Activated naive CD8-positive, alpha-beta T cell treated with anti-CD3 and anti-CD28 coated beads, Interleukin-2, amount 50 U/mL, for 24 hours (primary cell): ENCODE measurements at places on chromosomes 12 and 14.

DNA sequence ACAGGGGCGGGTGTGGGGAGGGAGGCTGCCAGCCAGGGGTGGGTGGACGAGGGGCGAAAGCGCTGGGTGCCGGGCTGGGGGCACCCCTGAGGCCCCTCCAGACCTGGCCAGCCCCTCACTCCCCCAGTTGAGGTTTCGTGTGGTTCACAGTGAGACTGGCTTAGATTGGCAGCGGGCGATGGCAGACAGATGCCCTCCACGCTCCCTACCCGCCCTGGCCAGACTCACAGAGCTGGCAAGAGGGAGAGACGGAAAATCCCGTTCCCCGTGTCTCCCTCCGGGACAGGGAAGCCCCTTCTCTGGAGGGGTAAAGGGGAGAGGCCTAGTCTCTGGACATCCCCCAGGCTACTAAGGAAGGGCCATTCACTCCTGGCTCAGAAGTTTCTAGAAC lies 33.2 kb upstream of the VPS37B start:
- DNase-seq = no peak

DNA sequence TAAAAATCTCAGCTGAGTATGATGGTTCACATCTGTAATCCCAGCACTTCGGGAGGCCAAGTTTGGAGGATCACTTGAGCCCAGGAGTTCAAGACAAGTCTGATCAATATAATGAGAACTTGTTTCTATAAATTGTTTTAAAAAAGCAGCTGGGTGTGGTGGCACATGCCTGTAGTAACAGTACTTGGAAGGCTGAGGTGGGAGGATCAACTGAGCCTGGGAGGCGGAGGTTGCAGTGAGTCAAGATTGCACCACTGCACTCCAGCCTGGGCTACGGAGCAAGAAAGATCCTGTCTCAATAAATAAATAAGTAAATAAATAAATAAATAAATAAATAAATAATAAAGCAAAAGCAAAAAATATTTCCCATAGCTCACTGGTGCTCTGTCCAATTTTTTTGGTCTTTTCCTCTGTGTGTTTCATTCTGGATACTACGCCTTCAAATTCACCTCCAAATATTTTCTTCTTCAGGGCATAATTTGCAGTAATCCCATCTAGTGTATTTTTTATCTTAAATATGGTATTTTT lies 32.7 kb upstream of the SNX6 start:
- no peak for DNase-seq

DNA sequence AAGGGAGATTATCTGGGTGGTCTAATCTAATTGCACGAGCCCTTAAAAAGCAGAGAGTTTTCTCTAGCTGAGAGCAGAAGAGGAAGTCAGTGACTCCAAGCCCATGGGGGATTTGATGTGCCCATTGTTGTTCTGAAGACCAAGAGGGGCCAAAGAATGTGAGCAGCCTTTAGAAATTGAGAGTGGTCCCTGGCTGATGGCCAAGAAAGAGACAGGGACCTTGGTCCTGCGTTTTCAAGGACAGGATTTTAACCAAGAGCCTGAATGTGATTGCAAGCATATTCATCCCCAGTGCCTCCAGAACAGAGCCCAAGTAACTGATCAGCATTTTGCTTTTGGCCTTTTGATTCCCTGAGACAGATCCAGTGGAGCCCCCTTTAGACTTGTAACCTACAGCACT lies 1353.9 kb downstream of the AACS start:
- no peak for DNase-seq

DNA sequence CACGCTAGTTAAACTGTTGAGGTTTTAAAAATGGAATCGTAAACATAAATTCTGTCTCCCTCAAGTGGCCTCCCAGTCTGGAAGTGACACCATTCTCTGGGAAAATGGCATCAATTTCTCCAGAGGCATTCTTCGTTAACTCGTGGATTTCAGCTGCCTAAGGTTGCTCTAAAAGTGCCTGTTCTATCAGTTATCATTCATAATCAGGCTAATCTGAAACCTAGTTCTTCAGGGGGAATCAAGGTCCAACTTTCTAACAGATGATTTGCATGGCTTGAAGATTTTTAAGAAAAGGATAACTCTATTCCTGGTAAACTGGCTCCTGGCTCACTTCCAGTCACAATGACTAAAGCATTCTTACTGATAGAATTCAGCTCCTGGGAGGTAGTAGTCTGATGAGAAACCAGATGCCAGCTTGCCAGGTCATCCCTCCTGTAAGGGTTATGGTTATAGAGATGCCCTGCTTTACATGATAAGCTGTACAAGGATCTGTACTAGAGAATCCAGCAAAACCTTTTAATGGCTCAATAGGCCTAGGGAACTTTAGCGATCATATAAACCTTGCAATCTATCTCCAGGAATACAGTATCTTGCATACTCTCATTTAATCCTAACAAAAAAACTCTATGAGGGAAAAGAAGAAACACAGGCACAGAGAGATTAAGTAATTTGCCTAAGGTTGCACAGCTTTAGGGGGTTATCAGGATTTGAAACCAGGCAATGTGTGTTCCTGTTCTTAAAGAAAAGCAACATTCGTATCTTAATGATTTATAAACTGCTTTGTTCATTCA lies 1.5 kb downstream of the L3HYPDH start:
- no peak for DNase-seq

- peak; percentile 55 for DNase-seq
Observed at GRCh38 chr12:57479376-57480115, at the start of gene ARHGAP9. ARHGAP9 (minus strand) TSS chr12:57479866; CDS start chr12:57479406, 460 bp downstream.

GRCh38 chr12:123998991-123999359 lies 26.0 kb downstream of the ZNF664 start:
- no peak for DNase-seq
